Kasumi-1 (cell line): ENCODE measurements at places on chromosomes 11 and 22.

- DNase-seq = no peak
These were observed 327.0 kb upstream of the CCDC90B start for GRCh38 chr11:83612891-83613766.

DNA sequence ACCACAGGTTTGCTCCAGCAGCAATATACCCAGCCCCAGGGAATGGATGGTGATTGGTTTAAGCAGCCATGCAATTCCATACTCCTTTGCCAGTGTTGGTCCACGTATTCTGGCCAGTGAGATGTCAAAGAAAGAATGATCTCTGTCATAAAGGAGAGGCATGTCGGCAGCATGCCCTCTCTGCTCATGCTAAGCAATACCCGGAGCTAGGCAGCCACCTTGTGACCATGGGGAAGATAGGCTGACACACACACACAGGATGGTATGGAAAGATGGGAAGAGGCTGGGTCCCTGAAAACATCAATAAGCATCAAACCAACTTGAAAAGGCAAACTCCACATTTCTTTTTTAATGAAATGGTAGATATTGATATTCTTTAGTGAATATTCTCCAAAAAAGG, 5.1 kb downstream of the ABCC8 start:
- no peak for DNase-seq

DNA sequence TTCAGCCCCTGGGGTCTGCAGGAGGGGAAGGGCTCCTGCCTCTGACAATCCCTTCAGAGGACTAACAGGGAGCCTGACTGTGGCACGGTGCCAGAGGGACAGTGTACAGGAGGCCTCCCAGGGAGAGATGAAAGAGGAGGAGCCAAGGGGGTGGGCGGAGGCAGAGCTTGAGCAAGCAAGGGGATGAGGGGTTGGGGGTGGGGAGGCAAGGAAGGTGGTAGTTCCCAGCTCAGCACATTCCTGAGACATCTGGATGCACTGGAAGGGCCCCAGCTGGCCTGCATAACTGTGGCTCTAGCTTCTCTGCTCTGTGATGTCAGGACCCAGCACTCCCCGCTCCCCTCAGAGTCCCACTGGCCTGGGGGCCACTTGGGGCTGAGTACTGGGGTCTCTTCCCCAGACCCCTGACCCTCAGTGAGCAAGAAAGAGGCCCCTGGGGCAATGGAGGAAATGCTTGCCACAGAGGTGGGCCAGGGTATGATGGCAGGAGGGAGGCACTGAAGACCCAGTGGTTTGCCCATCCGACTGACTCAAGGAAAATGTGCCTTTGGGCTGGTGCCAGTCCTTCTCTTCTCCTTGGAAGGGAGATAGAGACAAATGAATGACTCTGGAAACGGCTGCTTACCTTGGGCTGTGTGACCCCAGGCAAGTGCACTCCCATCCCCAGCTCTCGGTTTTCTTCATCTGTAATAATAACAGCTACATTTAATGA, 13.3 kb downstream of the CREB3L1 start:
- DNase-seq = no peak

- DNase-seq = no peak
These were observed 17.1 kb downstream of the APOL4 start for GRCh38 chr22:36184433-36185025.

DNA sequence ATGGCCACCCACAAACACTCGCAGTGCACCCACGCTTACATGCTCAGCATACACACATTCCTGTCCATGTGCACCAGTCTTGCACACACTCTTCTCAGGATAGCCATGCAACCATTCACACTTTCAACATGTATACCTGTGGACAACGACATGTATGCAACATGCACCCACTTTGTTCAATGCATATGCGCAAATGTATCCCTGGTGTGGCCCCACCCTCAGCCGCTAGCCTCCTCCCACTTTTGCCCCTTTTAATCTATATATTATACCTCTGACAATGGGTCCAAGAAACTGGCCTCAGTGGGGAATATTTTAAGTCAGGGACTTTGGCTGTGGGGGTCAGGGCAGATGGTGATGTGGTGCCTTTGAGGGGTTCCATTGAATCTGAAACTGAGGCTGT, 963 bp downstream of the INSC start:
- no peak for DNase-seq

GRCh38 chr22:42511401-42511891, 8.2 kb downstream of the RRP7A start:
- DNase-seq = no peak

GRCh38 chr22:36257948-36258670, 5.2 kb downstream of the APOL1 start:
- no peak for DNase-seq

GRCh38 chr11:1953489-1954266, 6.5 kb downstream of the MRPL23 start:
- DNase-seq = no peak

DNA sequence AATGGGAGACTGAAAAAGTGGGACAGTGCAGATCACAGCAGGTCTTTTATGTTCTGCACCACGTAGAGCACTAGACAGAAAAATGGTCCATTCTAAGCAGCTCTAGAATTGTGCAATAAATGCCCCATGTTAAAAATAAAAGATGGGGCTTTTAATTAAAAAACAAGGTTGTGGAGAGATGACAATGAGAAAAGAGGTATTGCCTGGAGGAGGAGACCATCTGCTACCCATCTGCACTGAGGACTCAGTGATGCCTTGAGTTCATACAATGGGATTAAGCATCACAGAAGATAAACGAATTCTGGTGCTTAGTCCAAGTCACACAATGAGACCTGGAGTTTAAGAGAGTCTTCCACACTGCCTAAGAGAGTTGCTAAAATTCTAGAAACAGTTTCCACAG, 73.6 kb downstream of the PAK1 start:
- DNase-seq = no peak

DNA sequence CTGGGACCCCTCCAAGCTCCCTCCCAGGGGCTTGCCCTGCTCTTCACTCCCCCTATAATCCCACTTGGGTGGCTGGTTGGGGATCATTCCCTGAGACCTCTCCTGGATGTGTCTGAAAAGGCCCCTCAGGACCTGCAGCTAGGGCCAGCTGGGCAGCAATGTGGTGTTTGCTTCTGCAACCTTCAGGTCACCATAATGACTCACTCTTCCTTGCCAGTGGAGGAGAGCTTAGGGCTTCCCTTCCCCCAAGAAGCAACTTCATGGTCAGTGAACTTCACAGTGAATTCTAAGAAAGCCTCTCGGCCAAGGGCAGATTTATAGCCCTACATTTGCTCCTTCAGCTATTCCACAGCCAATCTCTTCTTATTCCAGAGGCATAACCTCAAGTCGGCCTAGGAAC, 45.1 kb upstream of the TSPAN18 start:
- DNase-seq = no peak

DNA sequence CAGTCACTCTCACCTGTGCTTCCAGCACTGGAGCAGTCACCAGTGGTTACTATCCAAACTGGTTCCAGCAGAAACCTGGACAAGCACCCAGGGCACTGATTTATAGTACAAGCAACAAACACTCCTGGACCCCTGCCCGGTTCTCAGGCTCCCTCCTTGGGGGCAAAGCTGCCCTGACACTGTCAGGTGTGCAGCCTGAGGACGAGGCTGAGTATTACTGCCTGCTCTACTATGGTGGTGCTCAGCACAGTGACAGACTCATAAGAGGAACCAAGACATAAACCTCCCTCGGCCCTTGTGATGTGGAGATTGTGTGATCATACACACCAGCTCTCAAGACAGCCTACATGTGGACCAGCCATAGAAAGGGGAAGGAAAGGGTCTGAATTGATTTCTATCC, 113.3 kb downstream of the ZNF280B start:
- DNase-seq = no peak

DNA sequence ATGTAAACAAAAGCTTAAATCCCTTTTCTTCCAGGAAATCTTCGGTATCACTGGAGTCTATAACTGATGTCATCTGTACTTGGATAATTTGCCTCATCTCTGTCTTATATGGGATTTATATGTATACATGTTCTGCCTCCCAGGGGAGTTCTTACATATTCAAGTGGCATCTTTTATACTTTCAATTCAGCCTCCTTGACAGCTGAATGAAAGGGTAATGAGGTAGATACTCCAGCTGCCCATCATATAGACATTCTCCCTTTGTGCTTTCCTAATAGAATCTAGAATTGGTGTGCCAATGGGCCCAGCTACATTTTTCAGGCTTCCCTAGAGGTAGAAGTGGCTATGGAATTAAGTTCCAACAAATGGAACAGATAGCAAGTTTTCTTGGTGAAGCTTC, 223.8 kb downstream of the LRRC4C start:
- no peak for DNase-seq

DNA sequence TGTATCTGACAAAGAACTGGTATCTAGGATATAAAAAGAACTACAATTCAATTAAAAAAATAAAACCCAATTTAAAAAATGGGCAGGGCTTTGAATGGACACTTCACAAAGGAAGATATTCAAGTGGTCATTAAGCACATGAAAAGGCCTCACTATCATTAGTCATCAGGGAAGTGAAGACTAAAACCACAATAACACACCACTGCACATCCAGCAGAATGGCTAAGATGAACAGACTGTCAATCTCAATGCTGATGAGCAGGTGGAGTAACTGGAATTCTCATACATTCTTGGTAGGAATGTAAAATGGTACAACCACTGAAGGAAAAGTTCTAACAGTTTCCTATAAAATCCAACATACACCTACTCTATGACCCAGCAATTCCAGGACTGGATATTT, 8.9 kb downstream of the HPS4 start:
- DNase-seq = no peak

GRCh38 chr11:4798427-4799183, 5.6 kb downstream of the OR52R1 start:
- no peak for DNase-seq

DNA sequence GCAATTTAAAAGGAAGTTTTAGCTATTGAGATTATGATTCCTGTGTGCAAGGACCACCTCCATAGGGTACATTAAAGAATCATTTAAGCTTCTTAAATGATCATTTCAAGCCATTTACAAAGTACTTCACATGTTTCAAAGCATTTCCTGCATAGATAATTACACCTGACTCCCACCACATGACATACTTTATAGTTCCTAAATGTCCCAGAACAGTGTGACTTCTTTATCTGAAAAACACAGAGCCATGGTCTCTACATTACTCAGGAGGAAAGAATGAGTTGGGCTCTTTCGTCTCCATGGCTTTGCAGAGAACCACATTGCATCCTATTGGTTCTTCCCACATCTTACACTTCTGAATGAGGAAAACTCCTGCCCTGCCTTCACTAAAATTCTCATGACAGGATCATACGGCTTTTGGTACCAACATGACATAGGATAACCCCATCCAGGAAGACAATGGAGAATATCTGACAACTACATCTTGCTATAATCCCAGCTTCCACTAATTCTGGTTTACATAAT, 88.6 kb downstream of the ETS1 start:
- no peak for DNase-seq

GRCh38 chr22:22372086-22372485, 127.5 kb downstream of the VPREB1 start:
- DNase-seq = no peak

DNA sequence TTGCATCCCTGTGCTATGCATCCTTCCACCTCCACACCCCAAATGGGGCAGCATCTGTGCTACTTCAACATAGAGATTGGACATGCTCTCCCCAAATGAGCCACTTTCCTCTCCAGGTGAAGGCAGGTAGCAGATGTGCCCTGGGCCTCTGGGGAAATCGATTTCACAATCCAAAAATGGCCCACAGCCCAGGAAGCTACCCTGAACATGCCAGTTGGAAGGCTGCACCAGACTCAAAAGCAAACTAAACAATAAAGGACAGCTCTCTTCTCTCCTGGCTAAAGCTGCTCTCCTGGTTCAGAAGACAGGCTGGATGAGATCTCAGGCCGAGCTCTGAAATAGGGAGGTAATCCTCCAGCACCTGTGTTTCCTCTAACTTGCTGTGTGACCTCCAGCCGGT, 19.7 kb downstream of the ISX start:
- DNase-seq = no peak

DNA sequence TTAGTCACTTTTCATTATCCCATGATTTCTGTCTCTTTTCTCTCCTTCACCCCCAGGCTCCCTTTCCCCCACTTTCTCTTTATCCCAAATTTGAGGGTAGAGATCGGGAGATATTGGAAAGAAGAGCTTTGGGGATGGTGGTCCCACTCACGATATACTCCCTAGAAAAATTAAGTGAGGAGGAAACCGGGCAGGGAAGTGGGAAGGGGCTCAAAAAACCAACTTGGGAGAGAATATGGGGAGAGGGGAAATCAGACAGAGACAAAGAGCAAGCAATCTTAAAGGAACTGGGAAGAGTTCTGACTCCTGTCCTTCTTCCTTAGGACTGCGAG, 941 bp upstream of the DCHS1 start:
- DNase-seq = no peak

- no peak for DNase-seq
These were observed 47.8 kb downstream of the GDPD4 start for GRCh38 chr11:77253690-77254089.

DNA sequence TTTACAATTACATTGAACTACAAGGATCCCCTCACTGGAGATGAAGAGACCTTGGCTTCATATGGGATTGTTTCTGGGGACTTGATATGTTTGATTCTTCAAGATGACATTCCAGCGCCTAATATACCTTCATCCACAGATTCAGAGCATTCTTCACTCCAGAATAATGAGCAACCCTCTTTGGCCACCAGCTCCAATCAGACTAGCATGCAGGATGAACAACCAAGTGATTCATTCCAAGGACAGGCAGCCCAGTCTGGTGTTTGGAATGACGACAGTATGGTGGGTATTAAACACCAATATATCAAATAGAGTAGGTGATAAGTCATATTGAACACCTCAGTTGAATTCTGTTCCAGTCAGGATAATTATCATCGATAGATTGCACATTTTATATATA, 4.4 kb downstream of the FBXO7 start:
- DNase-seq = no peak

GRCh38 chr11:76669901-76670484, 554 bp downstream of the LRRC32 start:
- no peak for DNase-seq

DNA sequence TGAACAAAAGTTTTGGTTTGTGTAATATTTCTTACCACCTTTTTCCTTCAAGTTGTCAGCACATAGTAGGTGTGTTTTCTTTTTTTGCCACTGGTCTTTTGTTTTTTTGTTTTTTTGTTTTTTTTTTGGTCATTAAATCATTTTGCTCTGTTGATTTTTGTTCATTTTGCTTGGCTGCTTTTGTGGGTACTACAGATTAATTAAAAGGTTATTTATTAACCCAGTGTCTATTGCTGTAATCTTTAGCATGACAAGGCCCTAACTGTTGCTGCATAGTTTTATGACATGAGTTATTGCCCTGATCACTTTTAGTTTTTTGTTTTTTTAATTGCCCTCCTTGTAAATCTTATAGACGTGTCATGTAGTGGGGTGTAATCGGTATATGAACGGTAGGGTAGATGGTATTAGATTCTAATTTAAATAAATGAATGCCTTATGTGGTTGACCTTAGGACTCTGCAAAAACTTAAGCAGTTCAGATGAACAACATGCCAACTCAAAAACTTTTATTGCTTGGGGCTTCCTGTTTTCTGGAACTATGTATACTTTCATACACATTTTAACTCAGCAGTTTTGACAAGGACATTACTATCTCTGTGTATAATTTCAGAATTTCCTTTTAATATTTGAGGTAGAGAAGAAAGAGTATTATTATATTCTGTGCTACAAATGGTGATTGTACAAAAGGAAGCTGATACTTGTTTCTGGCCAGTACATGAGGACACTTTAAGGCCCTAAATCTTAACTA, 7.9 kb downstream of the EWSR1 start:
- no peak for DNase-seq
